Colonic mucosa (tissue), 4 donors: ENCODE measurements at places on chromosomes 6 and 20.

DNA sequence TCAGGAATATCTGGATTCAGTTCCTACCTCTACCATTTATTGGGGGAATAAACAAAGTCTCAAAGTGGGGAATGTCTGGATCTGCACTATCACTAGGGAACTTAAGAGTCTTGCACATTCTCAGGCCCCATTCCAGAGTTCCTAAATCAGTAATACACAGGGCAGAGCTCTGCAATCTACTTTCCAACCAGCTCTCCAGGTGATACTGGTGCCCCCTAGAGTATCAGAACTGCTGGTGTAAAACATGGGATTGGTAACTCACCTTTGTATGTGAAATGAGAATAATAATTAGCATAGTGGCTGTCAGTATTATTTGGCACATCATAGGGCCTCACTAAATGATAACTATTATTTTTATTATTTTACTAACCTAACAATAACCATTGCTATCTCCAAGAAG, 278.8 kb upstream of the IMPG1 start:
- DNase-seq: no peak
- no peaks in the 10 kb centered on the region for H3K36me3 ChIP-seq

DNA sequence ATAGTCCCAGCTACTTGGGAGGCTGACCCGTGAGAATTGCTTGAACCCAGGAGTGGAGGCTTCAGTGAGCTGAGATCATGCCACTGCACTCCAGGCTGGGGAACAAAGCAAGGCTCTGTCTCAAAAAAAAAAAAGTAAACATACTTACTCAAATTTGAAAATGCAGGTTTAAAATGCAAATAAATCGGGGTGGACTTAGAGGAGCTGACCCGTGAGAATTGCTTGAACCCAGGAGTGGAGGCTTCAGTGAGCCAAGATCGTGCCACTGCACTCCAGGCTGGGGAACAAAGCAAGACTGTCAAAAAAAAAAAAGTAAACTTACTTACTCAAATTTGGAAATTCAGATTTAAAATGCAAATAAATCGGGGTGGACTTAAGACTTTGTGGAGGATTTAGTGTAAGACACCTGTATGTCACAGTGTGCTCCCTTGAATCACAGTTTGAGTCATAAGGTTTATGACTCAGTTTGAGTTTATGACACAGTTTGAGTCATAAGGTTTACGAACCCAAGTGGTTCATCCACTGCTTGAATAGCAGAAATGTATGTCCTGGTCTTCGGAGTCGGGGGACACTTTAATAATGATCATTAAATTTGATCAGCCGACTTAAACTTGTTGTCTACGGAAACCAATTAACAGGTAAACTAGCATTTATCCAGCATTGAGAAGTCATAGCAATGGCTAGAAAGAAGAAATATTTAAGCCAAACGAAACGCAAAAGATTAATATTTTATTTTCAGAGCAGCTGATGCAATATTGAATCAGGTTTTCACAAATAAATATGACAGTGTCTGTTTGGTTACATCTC, 6.8 kb upstream of the MRPS10 start:
- H3K27me3 ChIP-seq: no peaks in the 10 kb centered on the region
- H3K36me3 ChIP-seq: no peaks in the 10 kb centered on the region
- H3K4me3 ChIP-seq: no peak overlapping the region
- no peak for DNase-seq
- peak overlapping the region; percentile 35 for H3K27ac ChIP-seq
- H3K4me1 ChIP-seq: no peaks in the 10 kb centered on the region

DNA sequence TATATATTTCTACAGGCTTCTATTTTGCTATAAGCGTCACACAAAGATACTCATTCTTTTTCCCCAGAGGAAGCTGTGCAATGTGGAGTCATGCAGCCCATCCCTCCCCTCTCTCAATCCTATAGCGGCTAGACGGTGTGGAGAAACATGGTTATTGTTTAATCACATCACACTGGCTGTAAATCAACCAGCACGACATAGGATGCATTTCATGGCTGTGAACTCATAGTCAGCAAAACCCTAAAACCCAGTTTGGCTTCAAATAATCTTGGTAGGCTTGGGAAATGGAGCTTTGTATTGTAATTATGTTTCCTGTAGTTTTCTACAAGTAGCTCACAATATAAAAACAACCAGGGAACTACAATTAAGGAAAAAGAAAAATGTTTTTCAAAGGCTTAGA, 16.8 kb downstream of the FOXC1 start:
- DNase-seq: no peak
- H3K36me3 ChIP-seq: no peaks in the 10 kb centered on the region
- H3K4me3 ChIP-seq: no peak overlapping the region
- H3K4me1 ChIP-seq: no peaks in the 10 kb centered on the region
- no peak overlapping the region for H3K27ac ChIP-seq

GRCh38 chr6:44400572-44400971, 13.1 kb downstream of the CDC5L start:
- H3K27ac ChIP-seq: no peak overlapping the region
- DNase-seq: no peak
- no peak overlapping the region for H3K4me3 ChIP-seq
- H3K4me1 ChIP-seq: no peaks in the 10 kb centered on the region

GRCh38 chr20:30811885-30812671, 445.4 kb upstream of the DEFB115 start:
- no peaks in the 10 kb centered on the region for H3K27me3 ChIP-seq
- no peaks in the 10 kb centered on the region for H3K36me3 ChIP-seq
- DNase-seq: peak; percentile 31

GRCh38 chr6:166251655-166252054, 56.5 kb downstream of the PRR18 start:
- no peak overlapping the region for H3K27ac ChIP-seq
- no peak overlapping the region for H3K4me3 ChIP-seq
- no peak for DNase-seq
- H3K4me1 ChIP-seq: no peaks in the 10 kb centered on the region
- no peaks in the 10 kb centered on the region for H3K36me3 ChIP-seq
- peaks cover 20% of the 10 kb centered on the region for H3K27me3 ChIP-seq

DNA sequence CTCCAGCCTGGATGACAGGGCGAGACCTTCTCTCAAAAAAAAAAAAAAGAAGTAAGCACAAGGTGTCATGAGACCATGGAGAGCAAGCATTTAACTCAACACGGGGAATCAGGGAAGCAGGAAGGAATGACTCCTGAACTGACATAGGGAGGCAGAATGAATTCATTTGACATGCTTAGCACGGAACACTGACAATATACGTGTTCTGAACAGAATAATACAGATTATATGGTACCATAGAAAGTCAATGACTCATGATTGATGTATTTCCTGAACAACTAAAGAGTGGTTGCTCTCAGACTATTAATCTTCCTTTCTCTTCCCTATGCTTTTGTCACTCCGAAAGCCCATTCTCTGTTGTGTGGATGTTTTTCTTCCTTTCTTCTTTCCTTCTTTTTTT, 20.7 kb upstream of the ASIP start:
- H3K27ac ChIP-seq: no peak overlapping the region
- H3K4me1 ChIP-seq: no peaks in the 10 kb centered on the region
- no peaks in the 10 kb centered on the region for H3K36me3 ChIP-seq
- no peak for DNase-seq

DNA sequence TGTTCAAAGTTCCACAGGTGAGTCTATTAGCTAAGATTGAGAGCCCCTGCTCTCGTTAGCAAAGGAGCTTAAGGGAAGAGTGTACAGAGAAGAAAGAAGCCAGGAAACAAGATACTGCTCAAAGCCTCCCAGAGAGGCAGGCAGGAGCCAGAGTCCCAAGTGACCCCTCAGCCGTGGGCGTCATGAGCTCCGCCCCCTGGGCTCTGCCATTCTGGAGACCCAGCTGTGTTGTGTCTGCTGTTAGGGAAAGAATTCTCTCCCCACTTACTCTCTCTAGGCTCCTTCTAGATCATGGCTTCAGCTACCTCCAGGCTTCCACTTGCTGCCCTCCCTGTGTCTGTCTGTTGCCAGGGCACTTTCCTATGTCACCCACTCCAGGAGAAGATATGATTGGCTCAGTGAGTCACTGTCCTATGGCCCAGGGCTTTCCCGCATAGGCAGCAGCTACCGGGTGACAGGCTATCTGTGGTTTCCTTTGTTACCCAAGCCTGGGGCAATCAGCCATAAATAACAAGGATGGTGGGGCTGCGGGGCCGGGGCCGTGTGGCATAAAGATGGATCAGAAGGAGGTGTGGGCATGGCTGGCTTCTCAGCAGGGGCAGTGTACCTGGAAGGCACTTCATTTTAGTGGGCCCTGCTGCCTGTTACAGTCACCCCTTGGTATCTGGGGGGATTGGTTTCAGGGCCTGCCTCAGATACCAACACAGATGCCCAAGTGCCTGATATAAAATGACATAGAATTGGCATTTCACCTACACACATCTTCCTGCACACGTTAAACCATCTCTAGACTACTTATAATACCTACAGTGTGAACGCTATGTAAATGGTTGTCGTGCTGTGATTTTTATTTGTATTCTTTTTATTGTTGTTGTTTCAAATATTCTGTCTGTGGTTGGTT, 118.9 kb downstream of the ARMC2 start:
- H3K36me3 ChIP-seq: no peaks in the 10 kb centered on the region
- no peak overlapping the region for H3K27ac ChIP-seq
- H3K4me1 ChIP-seq: peaks cover 5% of the 10 kb centered on the region

DNA sequence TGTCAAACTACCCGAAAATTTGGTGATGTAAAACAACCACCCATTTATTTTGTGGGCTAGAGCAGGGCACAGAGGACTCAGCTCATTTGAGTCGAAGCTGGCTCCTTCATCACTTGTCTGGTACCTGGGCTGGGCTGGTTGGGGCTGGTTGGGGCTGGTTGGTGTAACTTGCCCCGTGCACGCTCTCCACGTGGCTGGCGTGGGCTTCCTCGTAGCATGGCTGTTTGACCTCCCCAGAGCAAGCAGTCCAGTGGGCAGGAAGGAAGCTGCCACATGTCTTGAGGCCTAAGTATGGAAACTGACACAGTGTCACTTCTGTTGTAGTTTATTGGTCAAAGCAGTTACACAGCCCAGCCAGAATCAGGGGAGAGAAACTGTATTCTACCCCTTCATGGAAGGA, 27.1 kb downstream of the BCAS4 start:
- DNase-seq: no peak
- no peaks in the 10 kb centered on the region for H3K27me3 ChIP-seq
- H3K36me3 ChIP-seq: no peaks in the 10 kb centered on the region
- H3K27ac ChIP-seq: no peak overlapping the region
- H3K4me3 ChIP-seq: no peak overlapping the region

- no peak overlapping the region for H3K4me3 ChIP-seq
- no peak overlapping the region for H3K27ac ChIP-seq
- no peaks in the 10 kb centered on the region for H3K27me3 ChIP-seq
- H3K36me3 ChIP-seq: no peaks in the 10 kb centered on the region
Observed at GRCh38 chr20:14963262-14963663, 625.9 kb upstream of the FLRT3 start.

DNA sequence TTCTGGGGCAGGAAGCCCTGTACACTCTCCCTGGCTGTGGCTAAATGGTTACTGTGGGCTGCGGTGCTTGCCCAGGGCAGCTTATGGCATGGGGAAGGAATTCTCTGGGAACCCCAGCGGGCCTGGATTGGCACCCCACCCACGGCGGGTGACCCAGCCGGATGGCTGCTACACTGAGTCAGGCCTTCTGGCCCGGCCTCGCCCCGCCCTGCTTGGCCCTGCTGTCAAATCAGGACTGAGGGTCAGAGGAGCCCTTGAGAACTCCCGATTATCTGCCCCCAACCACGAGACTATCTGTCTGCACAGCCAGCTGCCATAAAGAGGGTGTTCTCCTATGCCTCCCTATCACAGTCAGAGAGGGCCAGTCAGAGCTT, 7.3 kb upstream of the ITPR3 start:
- peaks cover 6% of the 10 kb centered on the region for H3K4me1 ChIP-seq
- H3K27ac ChIP-seq: no peak overlapping the region
- no peak overlapping the region for H3K4me3 ChIP-seq
- H3K36me3 ChIP-seq: no peaks in the 10 kb centered on the region
- no peaks in the 10 kb centered on the region for H3K27me3 ChIP-seq

GRCh38 chr6:121435444-121436069, at the start of gene GJA1:
Gene GJA1 (plus strand): TSS chr6:121435646. CDS start chr6:121446848, 11,202 bp downstream.
- H3K27ac ChIP-seq: peak within 1 kb of the TSS; percentile 34
- H3K27me3 ChIP-seq: peaks cover 13% of the 10 kb centered on the region
- DNase-seq: peak; percentile 47
- H3K36me3 ChIP-seq: no peaks in the 10 kb centered on the region
- no peaks in the 10 kb centered on the region for H3K4me1 ChIP-seq

DNA sequence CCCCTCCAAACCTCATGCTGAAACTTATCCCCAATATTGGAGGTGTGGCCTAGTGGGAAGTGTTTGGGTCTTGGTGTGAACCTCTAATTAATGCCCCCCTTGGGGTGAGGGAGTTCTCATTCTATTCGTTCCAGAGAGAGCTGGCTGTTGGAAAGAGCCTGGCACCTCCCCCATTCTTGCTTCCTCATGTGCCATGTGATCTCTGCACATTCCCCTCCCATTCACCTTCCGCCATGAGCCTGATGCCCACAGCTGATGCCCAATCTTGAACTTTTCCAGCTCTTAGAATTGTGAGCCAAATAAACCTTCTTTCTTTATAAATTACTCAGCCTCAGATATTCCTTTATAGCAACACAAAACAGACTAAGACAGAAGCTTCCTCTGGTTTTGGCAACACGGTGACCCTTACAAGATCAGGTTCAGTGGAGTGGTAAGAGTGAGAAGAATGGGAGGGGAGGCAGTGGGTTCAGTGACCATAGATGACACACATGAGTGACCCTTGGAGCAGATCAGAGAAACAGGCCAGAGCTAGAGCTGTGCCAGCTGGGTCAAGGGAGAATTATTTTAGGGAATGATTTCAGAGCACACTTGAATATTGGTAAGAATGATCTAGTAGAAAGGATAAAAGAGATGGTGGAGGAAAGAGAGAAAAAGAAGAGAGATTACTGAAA, 176.4 kb downstream of the LY86 start:
- H3K4me3 ChIP-seq: no peak overlapping the region
- DNase-seq: no peak
- H3K36me3 ChIP-seq: no peaks in the 10 kb centered on the region
- no peaks in the 10 kb centered on the region for H3K27me3 ChIP-seq
- no peaks in the 10 kb centered on the region for H3K4me1 ChIP-seq

- no peak overlapping the region for H3K27ac ChIP-seq
- no peaks in the 10 kb centered on the region for H3K36me3 ChIP-seq
- H3K4me3 ChIP-seq: no peak overlapping the region
- H3K4me1 ChIP-seq: no peaks in the 10 kb centered on the region
Observed at GRCh38 chr6:163760860-163761259, 346.3 kb downstream of the QKI start.

DNA sequence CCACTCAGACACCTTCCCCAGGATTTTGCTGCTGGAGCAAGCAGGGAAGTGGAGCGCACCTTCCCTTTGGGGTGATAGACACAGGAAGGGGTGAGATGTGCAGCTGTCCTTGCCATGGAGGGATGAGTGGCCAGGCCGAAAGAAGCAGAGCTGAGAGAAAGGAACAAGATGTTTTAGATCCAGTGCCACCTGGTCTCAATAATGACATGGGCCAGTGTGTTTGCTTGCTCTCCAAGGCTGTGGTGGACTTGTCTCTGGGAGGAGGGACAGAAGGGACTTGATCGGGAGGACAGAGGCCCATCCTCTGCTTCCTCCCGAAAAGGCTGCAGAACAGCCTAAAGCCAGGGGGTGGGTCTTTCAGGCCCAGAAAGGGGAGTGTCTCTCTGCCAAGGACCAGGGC, 61.7 kb upstream of the CCDC167 start:
- no peak overlapping the region for H3K4me3 ChIP-seq
- no peaks in the 10 kb centered on the region for H3K4me1 ChIP-seq
- H3K36me3 ChIP-seq: no peaks in the 10 kb centered on the region
- no peak for DNase-seq
- peaks cover 9% of the 10 kb centered on the region for H3K27me3 ChIP-seq

GRCh38 chr6:169034516-169035167, 219.0 kb downstream of the THBS2 start:
- H3K27me3 ChIP-seq: no peaks in the 10 kb centered on the region
- DNase-seq: no peak
- H3K4me3 ChIP-seq: no peak overlapping the region
- no peaks in the 10 kb centered on the region for H3K4me1 ChIP-seq

GRCh38 chr20:7113577-7114466, 346.3 kb downstream of the BMP2 start:
- H3K4me1 ChIP-seq: no peaks in the 10 kb centered on the region
- H3K36me3 ChIP-seq: no peaks in the 10 kb centered on the region
- no peak for DNase-seq
- H3K27ac ChIP-seq: no peak overlapping the region
- H3K4me3 ChIP-seq: no peak overlapping the region
